GM13976 (cell line): ENCODE measurements at places on chromosomes 16 and 17.

DNA sequence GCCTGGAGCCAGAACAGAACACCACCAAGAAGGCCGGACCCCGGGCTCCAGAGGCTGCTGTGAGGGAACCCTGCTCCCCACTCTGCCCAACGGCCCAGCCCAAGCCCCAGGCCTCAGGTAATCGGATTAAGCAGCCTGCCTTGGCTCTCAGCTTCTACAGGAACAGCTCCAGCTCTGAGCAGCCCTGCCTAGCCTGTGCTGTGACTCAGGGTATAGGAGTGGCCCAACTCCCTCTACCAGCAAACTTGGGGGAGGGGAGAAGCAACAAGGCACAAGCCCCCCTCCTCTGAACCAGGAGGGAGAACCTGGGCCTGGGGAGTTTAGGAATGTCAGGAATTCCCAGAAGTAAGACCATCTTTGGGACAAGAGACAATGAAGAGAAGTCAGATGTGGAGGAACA is 849 bp upstream of the SOX15 start:
- DNase-seq, result no peak

- no peak for DNase-seq
Measured at GRCh38 chr16:72902206-72902605, 145.7 kb downstream of the ZFHX3 start.

DNA sequence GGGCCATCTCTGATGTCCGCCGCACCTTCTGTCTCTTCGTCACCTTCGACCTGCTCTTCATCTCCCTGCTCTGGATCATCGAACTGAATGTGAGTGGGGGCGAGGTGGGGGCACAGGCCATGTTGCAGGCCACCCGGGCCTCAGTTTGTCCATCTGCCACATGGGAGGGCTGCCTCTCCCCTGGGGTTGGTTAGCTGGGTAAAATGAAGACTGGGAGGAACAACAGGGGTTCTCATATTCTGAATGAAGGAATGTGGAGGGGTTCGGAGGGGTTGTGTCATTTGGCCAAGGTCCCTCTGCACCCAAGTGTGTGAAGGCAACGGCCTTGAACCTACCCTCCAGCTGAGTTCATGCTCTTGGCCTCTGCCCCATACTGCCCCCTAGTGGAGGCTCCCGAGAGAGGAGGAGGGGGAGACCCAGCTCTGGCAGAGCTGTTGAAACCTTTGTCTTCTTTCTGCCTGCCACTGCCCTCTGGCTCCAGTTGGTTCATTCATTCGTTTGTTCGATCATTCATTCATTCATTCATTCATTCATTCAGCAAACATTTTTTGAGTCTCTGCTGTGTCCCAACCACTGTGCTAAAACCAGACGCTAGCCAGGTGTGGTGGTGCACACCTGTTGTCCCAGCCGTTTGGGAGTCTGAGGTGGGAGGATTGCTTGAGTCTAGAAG is 11.4 kb upstream of the TCAP start:
- DNase-seq, result peak; percentile 94

- DNase-seq, result no peak
Measured at GRCh38 chr16:67370661-67371060, 22.6 kb downstream of the TPPP3 start.

DNA sequence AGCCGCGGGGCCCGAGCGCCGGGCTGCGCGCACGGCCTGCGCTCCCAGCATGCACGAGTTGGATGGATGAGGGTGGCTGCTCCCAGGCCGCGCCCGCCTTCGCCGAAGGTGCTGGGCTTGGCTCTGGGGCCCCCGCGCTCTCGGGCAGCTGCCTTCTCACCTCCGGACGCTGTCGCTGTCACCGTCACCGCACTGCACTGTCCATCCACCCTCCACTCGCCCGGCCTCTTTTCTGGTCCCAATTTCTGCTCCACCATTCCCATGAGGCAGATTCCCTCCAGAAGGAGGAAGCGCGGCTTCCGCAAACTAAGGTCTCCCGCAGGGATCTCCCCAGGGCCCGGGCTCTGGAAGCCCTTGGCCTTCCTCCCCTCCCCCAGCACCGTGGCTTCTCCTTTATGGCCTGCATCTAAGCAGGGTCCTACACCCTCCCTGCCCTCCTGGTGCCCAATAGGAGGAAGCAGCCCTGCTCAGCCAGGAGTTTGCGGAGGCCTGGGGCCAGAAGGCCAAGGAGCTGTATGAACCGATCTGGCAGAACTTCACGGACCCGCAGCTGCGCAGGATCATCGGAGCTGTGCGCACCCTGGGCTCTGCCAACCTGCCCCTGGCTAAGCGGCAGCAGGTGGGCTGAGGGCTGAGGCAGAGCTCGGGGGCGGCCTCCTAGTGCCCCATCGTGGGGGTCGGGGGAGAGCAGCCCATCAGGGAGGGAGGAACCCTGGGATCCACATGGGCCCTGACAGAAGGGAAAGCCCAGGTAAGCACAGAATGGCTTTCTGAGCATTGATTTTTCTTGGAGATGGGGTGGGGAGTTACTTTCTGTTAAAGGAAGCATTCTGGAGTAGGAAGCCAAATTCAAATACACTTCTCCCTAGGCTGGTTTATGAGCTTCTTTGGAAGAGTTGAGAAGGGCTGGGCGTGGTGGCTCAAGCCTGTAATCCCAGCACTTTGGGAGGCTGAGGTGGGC is 899 bp downstream of the ACE start:
- DNase-seq, result no peak

GRCh38 chr16:12435018-12435417 is 368.7 kb downstream of the CPPED1 start:
- no peak for DNase-seq

DNA sequence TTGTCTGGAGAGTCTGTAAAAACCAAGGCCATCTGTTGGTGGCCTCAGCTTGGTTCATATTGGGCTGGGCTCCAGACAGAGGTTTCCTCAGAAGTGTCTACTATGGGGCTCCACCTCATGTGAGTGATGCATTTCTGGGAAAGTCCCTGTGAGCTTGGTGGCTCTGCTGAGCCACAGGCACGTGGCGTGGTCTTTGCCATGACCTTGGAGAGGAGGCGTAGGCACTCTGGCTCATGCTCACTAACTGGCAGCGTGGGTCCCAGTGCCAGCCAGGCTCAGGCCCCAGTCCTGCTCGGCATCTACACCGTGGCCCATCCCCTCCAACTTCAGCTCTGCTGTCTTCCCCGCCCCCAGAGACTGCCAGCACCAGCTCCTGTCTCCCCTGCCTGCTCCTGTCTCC is 10.7 kb upstream of the SMTNL2 start:
- DNase-seq, result peak; percentile 71

DNA sequence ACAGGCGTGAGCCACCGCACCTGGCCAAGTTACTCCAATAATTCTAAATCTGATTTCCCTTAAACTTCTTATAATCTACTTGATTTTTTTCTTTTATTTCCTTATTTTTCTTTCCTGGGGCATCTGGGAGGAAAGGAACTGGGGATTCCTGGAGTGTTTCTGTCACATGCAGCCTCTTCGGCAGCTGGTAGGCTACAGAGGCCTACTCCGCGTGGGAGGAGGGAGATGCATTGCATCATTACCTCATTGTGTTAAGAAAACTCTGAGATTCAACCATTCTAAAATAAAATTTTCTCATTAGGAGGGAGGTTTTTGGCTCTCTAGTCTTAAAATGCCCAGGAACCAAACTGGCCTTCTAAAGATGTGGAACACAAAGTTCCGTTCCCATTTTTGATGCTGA is 64.0 kb downstream of the SOX9 start:
- DNase-seq, result no peak

- DNase-seq, result no peak
Measured at GRCh38 chr17:5864741-5865657, 205.2 kb upstream of the WSCD1 start.

DNA sequence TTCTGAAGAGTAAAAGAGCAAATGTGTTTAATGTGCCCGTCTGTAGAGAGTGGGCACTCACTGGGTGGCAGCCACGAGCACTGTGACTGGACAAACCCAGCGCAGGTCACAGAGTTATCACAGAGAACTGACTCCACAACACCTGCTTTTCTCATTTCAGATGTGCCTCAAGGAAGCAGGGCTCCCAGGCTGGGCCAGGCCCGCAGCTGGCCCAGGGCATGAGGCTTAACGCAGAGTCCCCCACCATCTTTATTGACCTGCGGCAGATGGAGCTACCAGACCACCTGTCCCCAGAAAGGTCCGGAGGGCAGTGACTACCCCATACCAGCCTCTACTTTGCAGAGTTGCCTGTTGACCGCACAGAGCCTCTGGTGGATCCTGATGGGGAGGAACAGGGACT is 11.9 kb downstream of the DNAAF8 start:
- no peak for DNase-seq

- no peak for DNase-seq
Measured at GRCh38 chr17:77285594-77286390, 145.0 kb downstream of the SEC14L1 start.

DNA sequence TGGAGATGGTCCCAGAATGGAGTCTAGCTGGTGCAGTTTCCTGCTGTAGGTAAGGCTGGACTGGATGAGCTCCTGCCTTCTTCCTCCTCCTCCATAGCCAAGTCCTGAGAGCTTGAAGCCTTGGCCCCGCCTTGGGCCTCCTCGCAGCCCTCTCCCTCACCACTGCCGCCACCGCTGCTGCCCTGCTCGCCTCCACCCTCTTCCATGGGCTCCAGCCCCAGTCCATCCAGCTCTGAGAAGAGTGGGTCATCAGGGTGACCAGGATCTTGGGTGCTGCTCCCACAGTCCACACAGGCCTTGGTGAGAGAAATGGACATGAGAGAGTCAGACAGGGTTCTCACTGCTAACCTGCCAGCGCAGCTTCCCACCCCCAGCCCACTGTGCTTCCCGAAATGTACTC is 11.2 kb downstream of the PER1 start:
- no peak for DNase-seq

DNA sequence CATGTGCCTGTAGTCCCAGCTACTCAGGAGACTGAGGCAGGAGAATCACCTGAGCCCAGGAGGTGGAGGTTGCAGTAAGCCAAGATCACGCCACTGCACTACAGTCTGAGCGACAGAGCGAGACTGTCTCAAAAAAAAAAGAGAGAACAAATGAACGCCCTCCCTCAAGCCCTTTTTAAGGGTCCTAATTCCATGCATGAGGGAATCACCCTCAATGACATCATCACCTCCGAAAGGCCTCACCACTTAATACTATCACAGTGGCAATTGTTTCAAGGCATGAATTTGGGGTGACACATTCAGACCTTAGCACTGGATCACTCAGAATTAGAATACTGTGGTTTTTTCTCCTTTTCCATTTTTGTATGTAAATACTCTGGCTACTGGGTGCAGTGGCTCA is 57.8 kb downstream of the CHD9NB start:
- no peak for DNase-seq

DNA sequence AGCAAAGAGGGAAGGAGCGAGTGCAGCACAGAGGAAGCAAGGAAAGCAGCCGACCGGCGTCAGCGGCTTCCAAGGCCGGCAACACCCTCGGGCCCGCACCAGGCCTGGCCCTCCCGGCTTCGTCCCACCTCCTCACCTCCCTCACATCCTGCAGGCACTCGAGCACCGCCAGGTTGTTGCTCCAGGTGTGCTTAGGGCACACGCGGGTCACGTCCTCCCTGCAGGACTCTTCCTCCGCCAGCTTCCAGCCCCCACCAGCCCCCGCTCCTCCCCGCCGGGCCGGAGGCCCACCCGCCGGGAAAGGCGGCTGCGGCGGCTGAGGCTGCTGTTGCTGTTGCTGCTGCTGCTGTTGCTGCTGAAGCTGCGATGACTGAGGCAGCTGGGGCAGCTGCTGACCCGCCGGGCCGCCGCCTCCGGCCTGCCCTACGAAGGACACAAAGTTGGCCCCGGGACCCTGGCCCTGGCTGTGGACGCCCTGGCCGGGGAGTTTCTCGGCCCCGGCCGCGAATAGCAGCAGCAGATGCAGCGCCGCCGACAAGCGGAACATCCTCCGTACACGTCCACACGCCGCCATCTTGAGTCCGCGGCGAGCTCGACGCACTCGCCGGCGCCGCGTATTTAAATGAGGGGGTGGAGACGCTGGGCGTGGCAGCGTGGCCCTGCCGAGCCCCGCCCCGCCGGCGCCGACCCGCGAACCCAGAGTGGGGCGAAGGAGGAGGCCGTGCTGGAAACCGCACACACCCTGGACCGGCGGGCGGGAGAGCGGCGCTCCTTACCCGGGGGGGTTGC is at the start of gene GLG1:
GLG1 (minus strand) TSS at position 594 of the 789 bp plus-strand sequence; CDS start at position 574, 20 bp downstream.
- DNase-seq, result peak; percentile 93

DNA sequence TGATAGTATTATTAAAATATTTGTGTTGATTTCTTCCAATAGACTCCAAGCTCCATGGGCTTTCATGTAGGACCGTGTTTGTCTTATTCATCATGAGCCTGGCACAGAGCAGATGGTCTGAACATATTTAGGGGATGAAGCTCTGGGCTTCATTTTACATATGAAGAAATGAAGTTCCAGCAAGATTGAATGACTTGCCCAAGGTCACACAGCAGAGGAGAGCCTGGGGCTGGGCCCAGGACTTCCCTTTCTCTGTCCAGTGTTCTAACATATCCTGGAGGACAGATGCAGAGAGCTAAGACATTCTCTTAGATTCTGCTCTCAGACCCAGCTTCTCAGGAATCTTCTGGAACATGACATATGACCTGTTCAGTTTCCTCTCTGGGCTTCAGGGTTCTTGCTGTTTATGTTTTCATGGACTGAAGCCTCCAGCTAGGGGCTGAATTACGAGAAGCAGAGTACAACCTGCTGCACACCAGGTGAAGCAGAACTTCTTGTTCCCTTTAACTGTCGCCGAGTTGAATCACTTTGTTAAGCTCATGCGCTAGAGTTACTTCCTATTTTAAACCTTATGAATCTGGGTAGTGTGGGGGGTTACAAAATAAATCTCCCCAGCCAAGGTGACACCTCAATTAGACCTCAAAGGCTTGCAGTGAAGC is 53.6 kb downstream of the GPRC5B start:
- no peak for DNase-seq

DNA sequence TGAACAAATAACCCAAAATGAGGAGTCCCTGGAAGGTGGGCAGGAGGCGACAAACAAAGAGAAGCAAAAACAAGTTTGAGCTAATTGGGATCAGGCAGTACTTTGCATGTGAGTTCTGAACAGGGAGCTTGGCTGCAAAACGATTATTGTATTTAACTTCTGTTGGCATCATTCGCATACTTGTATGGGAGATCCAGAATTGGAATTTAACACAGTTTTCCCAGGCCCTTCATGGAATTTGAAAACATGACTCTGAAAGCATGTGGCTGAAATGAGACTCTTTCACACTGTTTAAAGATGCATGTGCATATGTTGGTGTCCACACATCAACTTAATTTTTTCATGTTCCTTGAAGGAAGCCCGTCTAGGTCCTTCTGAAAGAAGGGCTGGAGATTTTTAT is 674.3 kb downstream of the WWOX start:
- DNase-seq, result no peak

DNA sequence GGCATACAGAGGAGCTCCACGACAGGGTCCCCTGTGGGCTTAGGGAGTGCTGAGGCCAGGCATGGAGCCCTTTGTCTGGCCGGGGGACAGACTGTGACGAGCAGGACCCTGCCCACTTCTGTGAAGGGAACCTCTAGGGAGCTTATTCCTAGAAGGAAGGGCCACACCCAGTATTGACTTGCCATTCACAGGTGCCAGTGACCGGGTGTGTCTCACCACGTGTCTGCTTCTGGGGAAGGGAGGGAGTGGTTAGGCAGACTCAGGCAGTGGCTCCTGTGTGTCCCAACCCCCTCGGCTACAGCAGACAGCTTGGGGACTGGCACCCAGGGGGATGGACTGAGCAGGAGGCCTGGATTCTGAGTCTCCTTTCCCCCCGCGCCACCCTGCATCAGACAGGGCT is 57.2 kb downstream of the SOCS1 start:
- no peak for DNase-seq

GRCh38 chr17:81576621-81577277 is 24.6 kb upstream of the FAAP100 start:
- no peak for DNase-seq

- peak; percentile 78 for DNase-seq
Measured at GRCh38 chr17:31008374-31009041, 37.7 kb downstream of the RNF135 start.

GRCh38 chr16:59236804-59237458 is 502.8 kb upstream of the GOT2 start:
- no peak for DNase-seq
